ENCODE measurements at places on chromosomes 4 and X.

- no peak for DNase-seq
Measured at GRCh38 chrX:150455215-150455608, 92.1 kb downstream of the MAMLD1 start.

DNA sequence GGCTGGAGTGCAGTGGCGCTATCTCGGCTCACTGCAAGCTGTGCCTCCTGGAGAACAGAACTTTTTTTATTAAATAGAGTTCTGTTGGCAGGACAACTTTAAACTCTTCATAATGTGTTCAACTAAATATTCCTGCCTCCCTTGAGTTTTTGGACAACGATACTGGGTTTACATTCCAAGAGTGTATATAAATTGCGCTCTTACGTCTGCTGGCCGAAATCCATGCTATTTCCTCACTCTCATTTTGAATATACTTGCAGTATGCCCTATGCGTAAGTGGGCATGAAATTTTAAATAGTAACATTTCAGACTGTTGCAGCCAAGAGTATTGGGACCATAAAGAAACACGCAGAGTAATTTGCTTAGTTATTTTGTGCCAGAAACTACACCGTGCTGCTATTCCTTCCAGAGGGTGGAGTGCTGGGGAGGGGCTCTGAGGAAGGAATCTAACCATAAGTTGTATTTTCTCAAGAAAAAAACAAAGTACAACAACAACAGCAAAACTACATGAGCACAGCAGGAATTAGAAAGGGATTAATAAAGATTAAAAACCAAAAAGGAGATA lies 480.0 kb downstream of the NLGN4X start:
- no peak for DNase-seq

- DNase-seq, result no peak
Measured at GRCh38 chr4:2318476-2318875, 56.6 kb upstream of the MXD4 start.

DNA sequence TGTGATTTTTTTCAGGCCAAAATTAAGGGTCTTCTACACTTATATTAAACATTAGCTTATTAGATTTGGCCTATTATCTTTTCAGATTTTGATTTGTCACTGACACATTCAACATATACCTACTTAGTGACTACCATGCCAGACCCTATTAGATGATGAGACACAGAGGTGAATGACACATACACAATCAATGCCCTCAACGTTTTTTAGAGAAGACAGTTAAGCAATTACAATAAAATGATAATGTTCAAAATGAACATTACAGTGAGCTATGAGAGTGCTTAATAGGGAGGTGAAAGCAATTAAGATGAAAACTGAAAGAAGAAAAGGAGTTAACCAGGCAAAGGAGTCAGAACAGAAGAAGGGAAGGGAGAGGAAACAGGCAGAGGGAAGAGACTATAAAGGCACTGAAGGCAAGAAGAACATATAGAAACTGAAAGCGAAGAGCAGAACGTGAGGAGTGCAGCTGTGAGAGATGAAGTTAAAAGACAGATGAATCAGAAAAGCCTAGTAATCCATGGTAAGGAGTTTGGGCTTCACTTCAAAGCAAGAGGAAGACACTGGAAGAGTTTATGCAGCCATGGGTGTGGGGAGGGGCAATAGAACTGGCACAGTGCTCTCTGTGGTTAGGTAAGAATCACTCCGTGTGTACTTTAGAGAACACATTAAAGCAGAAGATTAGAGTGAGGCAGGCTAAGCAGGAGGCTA lies 119.0 kb downstream of the REELD1 start:
- DNase-seq, result peak; percentile 93

GRCh38 chr4:67909905-67910584 lies 26.2 kb upstream of the TMPRSS11D start:
- DNase-seq, result peak; percentile 35

DNA sequence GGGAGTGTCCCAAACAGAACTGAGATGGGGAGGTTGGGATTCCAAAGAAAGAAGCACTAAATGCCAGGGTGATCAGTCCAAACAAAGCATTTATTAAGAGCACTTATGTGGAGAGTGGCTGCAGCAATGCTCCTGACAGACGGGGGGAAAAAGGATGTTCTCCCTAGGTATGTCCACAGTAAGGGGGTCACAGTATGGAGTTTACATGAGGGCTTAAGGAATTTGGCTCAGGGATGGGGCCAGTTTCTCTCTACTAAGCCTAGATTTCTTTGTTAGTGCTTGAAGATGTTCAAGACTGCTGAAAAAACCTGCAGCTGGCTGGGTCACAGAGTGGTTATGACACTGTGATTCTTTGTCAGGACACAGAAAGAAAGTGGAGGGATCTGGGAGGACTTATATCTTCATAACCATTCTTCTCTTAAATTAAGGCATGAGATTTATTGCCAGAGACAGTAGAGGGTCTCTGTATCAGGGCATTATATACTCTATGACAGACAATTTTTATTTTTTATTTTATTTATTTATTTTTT lies 1468.0 kb downstream of the C4orf33 start:
- DNase-seq, result no peak

DNA sequence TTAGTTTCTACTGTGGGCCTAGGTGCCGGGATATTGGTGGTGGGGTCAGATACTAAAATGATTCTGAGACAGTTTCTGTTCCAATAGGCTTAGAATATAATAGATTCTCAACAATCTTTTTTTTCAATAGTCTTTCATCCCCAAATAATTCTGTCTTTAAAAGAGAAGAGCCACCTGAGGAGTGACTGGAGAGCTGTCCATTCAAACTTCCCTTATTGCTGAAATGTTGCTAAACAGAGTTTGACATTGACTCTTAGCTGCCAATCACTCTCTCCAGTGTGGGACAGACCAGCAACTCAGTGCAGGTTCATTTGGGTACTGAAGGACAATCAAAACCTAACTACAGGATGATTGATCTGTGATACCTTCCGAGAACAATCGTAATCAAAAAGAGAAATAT lies 12.4 kb upstream of the ADH7 start:
- no peak for DNase-seq

DNA sequence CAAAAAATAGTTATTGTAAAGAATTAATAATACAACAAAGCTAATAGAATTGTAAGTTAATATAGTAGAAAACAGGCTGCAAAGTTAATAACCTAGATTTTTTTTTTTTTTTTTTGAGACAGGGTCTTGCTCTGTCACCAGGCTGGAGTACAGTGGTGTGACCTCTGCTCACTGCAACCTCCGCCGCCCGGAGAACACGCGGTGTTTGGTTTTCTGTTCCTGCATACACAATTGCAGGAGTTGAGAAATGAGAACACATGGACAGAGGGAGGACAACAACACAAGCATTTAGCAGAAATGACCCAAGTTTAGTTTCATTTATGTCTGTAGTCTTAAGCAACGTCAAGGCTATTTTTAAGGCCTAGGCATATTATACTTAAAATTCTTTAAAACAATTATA lies 145.9 kb upstream of the PCDH10 start:
- no peak for DNase-seq

DNA sequence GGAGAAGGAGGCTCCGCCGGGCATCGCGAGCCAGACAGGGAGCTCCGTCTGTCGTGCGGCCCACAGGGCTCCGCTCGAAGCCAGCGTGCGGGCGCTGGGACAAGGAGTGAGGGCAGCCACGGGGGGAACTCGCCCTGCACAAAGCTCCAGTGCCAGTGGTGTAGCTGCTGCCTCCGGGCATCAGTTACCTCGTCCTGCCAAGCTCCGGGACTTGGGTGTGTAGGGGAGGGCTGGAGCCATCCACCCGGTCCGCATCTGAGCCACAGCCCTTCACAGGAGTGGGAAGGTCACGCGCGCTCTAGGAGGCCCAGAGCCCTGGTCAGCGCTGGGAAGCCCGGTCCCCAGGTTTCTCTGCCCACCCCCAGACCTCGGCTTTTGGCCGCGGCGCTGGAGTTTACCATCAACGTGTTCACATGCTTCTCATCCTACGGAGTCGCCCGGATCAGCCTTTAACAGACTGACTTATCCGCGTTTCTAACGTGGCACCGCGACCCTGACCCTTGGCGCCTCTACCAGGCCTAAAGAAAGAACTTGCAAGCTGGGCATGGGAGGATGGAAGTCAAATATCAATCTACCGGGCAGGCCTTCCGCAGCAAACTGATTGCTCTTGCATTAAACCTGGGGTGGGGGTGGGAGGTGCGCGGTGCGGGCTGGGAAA lies 8.4 kb upstream of the PRDM8 start:
- no peak for DNase-seq

DNA sequence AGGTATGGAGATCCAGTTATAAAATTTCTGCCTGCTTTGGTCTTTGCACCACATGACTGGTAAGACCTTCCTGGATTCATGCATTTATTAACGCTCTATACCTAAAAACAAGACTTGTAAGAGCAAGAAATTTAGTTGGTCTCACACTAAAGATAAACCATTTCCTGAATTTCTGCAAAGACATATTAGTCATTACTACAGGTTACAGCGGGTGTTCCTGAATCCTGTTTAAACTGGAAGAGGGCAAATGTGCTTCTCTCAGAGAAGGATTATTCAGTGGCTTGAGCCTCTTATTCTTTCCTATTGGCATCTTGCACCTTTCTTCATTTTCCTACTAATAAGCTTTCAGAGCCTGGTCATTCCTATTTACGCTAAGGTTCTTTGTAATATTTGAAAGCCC lies 397.6 kb upstream of the TENM3 start:
- DNase-seq, result no peak

DNA sequence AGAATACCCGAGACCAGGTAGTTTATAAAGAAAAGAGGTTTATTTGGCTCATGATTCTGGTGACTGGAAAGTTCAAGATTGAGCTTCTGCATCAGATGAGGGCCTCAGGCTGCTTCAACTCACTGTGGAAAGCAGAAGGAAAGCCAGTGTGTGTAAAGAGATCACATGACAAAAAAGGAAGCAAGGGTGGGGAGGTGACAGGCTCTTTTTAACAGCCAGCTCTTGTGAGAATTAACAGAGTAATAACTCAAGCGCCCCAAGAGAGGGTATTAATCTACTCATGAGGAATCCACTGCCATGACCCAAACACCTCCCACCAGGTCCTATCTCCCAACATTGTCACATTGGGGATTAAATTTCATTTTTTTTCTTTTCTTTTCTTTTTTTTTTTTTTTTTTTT lies 6.3 kb upstream of the YIPF6 start:
- no peak for DNase-seq

- DNase-seq, result peak; percentile 76
Measured at GRCh38 chrX:11423362-11423818, 130.2 kb downstream of the AMELX start.

DNA sequence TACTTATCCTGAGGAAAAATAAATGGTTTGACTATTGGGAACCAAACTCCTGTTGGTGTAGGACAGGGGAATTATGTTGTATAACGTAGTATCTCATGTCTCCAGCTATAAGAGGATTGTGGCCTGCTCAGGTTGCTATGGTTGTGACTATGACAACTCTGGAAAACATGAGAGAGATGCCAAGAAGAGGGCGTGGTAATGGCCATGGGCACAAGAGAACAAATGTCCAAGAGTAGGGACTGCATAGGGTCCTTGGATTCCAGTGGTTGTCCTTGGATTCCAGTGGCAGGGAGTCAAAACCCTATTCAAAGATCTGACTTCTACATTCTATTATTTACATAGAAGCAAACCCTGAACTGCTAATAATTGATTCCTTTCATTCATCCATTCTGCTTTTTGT lies 6.8 kb upstream of the MOB1B start:
- peak; percentile 78 for DNase-seq

- DNase-seq, result no peak
Measured at GRCh38 chr4:80156410-80156809, 40.9 kb upstream of the PRDM8 start.

- DNase-seq, result no peak
Measured at GRCh38 chr4:169068423-169068822, 58.4 kb upstream of the CBR4 start.

GRCh38 chrX:99939883-99940232 lies 470.2 kb downstream of the PCDH19 start:
- DNase-seq, result no peak

- no peak for DNase-seq
Measured at GRCh38 chrX:96474741-96475125, 209.9 kb upstream of the DIAPH2 start.

DNA sequence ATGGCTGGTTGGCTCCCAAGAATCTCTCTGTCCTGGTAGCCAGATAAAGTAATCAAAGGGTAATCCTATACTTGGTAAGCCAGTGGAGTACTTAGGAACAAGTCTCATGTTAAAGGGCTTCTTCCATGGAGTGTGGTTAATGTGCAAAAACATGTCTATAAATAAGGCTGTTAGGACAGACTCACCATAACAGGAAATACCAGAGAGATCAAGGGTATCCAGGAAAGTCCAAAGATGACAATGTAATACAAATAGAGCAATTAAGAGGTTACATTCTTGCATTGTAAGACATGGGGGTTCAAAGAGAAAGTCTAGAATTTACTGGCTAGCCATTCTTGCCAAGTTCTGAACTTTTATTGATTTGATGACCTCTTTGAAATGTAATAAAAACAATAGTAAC lies 61.9 kb upstream of the ZCCHC13 start:
- DNase-seq, result peak; percentile 62

- DNase-seq, result peak; percentile 72
Measured at GRCh38 chrX:45743081-45743533, 542.4 kb upstream of the DIPK2B start.

GRCh38 chrX:111265486-111265885 lies 4.8 kb downstream of the CAPN6 start:
- no peak for DNase-seq

GRCh38 chr4:16023776-16024408 lies 59.9 kb downstream of the PROM1 start:
- DNase-seq, result no peak

DNA sequence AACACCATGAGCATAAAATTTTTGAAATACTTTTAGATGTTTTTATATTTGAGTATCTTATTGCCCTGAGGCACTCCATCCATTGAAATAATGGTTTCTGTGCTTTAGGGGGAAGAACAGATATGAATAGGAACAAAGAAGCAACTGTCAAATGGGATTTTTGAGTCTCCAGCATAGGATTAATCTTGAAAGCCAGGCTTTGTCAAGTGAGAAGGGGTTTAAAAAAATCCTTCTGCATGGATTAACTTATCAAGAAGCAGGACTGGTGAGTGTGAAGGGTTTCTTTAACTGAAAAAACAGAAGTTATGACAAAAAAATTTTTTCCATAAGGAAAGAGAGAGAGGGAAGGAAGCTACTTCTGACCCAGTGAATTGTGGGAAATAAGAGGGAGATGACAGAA lies 7.6 kb upstream of the NUDT9 start:
- no peak for DNase-seq

DNA sequence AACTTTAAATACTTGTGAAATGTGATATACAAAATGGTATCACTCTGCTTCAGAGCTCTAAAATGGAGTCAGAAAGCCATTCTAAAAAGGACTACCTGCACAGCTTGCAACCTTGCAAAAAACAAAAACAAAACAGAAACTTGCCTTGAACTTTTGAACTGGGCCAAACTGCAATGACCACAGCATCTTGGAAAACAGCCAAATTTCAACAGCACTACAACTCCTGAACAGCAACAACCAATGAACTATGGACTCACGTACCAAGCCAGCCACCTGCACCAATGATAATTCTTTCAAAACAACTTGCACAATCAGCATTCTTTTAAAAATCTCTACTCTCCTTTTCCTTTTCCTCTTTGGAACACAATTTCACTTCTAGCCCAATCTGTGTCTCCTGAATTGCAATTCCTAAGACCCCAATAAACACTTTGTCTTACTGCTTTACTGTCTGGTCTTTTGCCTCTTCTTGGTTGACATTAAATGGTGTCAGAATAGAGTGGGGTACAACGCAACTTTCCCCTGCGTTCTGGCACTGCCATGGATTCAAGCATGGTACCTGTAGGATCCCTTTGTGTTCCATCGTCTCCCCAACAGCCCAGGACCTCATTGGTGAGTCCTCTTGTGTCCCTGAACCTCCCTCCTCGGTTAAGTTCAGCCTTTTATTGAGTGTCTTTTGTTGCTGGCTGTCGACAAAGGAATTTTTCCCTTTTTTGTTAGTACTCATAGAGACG lies 35.7 kb upstream of the FMR1 start:
- peak; percentile 4 for DNase-seq

- peak; percentile 93 for DNase-seq
Measured at GRCh38 chr4:110087070-110087708, 111.2 kb downstream of the ELOVL6 start.
